ENCODE measurements at places on chromosomes 6 and 20.

DNA sequence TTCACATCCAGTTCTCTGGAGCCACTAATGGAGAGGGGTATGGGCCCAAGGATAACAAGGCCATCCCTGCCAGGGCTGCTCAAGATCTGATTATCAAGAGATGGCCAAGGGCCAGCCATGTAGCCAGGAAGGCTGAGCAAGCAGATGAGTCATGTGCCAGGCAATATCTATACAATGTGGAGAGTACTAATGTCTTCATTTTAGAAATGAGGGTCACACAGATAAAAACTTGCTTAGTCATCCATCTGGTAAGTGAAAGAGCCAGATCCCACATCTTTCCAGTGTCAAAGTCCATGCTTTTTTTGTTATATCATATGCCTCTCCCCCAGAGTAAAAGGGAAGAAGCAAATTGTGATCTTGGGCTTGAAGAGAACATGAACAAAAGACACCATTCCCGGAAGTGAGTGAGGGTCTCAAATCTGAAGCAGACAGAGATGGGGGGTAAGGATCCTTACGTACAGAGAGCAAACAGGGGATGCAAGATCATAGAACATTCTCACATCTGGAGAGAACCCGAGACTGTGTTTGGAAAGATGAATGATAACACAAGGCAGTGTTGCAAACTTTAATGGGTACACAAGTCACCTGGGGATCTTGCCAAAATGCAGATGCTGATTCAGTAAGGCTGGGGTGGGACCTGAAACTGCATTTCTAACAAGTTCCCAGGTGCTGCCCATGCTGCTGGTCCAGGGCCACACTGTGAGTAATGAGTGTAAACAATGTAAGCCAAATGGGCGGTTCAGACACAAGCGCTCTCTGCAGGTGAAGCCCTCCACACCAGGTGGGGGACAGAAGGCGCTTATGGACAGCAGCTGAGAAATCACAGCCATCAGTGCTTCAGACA is 20.0 kb upstream of the GSTA3 start:
- DNase-seq, result peak; percentile 92

- no peak for DNase-seq
These were observed 3.1 kb upstream of the EIF6 start for GRCh38 chr20:35287509-35288324.

DNA sequence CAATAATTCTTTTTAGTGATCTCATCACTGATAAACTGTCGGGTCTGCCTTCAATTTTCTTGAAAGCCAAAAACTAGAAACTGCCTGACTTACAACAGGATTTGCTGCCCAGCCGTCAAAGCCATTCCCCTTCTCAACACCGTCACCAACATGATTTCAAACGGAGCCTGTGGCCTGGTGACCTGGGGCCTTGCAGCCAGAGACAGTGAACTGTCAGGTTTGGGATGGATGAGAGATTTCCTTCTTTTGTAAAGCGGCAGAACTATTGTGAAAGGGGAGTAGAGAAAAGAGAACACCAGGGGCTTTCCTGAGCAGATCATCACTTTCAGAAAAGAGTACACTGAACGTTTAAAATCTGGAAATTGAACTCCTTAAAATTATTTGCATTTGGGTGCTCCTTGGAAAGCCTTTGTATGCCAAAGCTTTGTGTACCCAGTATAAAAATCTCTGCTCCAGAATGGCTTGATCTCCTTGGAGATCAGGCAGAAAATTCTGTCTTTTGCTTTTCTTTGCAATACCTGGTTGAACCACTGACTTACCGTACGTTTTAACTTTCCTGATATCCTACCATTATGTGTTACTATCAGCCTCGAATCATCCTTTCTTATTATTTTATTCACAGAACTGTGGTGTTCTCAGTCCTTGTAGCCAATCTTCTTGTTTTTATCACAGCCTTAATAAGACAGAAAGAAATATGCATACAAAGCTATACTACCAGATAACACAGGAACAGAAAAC is 125.2 kb downstream of the PACRG start:
- no peak for DNase-seq

- no peak for DNase-seq
These were observed 122.6 kb upstream of the MLN start for GRCh38 chr6:33926451-33926850.

DNA sequence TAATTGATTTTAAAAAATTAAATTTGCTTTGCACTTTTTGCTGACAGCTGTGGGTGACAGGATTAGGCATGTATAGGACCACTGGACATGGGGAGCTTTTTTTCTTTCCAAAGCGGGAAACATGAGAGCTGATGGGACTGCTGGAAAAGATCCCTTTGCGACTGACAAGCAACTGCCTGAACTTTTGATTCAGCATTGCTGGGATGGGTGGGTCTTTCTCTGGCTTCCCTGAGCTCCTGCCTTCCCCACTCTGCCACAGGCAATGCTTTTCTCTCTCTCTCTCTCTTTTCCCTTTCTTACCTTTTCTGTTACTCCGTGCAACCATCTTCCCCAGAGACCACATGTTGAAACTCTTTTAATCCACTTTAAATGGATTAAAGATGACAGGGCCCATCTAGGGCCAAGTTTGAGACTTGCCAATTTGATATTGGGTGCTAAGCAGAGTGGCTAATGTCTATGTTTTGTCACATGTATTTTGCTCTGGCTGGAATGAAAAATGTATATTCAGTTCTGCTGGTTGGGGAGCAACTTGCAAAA is 33.5 kb upstream of the TPD52L1 start:
- DNase-seq, result no peak

- no peak for DNase-seq
These were observed 283.0 kb upstream of the NOX3 start for GRCh38 chr6:155738602-155739105.

GRCh38 chr6:169723991-169724493 is 258 bp downstream of the PHF10 start:
- peak; percentile 20 for DNase-seq

GRCh38 chr6:28368522-28368921 is 18.8 kb downstream of the ZKSCAN3 start:
- DNase-seq, result no peak

GRCh38 chr6:8707956-8708772 is 272.8 kb upstream of the SLC35B3 start:
- peak; percentile 6 for DNase-seq

Measured in fibroblast of upper back skin (primary cell).